ENCODE measurements at places on chromosomes 6 and 20. TPM values are rescaled to one million over a fixed set of nuclear protein-coding genes. Genes with fewer than 3 reads are reported as not detected.

The SAMD3 gene
- not detected for total RNA-seq

The JAG1 gene
- 8.8 TPM for total RNA-seq

The ZBTB24 gene
- total RNA-seq, result 17.5 TPM

The KIF13A gene
- total RNA-seq, result 13.3 TPM

GRCh38 chr6:37668251-37668650 lies 29.4 kb downstream of the MDGA1 start:
- DNase-seq, result no peak

DNA sequence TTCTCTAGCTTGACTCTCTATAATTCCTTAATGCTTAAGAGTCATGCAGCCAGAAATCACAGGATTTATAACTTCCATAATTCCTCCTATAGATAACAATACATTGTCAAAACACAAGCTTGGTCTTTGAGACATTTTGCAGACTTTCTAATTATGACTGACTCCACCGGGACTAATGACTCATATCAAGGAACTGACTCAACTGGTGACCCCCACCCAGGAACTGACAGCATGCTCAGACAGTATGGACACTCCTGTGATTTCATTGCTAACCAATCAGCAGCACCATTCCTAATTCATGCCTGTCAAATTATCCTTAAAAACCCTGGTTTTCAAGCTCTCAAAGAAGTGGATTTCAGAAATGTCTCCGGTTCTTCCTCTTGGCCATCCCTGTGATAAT lies 670.5 kb upstream of the IMPG1 start:
- no peak for DNase-seq

DNA sequence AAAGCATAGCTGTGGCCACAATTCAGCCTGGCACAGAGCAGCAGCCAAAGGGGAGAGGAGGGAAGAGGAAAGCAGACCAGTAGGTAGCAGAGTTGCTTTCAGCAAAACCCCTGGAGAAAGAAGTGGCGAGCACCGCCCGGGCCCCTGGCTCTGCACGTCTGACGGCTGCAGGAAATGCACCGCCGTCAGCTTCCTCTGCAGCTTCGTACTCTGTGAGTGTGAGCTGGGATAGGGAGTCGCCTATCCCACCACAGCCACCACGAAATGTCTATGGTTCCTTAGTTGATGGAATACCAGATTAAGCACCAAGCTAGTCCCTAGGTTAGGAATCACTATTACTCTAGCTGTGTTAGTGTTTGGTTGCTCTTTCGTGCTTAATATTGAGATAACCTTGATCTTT lies 79.9 kb upstream of the NAA20 start:
- DNase-seq, result no peak

DNA sequence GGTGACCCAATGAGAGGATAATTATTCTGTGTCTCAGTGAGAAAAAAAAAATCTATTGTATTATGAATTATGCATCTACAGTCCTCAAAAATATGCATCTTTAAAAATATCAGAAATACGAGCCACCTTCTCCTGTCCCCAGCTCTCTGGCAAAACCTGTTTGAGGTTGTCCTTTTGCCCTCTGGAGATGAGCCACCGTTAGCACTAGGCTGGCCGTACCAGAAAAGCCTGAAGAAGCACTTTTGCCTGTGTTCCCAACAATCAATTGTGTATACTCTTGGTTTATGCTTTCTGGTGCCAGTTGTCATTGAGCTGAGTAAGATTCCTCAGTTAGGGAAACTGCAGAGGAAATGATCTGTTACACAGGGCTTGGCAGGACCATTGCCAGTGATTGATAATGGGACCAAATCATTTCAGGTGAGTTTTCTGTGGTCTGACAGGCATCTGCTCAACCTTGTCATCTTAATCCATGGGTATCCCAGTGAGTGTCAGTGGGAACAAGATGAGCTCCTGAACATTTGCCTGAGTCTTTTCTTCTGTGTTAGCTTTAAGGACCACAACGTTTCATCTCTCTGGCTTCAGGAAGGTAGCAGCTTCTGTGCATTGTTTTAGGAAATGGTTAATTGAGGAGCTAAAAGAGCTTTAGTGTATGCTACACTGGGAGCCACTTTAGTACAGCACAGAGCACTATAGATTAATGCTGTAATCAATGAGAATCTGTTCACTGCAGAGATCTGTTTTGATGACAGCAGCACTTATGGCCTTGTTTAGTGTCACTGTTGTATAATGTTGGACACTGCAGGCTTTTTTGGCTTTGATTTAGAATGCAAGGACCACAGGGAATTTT lies 330.1 kb downstream of the RIMS1 start:
- no peak for DNase-seq

DNA sequence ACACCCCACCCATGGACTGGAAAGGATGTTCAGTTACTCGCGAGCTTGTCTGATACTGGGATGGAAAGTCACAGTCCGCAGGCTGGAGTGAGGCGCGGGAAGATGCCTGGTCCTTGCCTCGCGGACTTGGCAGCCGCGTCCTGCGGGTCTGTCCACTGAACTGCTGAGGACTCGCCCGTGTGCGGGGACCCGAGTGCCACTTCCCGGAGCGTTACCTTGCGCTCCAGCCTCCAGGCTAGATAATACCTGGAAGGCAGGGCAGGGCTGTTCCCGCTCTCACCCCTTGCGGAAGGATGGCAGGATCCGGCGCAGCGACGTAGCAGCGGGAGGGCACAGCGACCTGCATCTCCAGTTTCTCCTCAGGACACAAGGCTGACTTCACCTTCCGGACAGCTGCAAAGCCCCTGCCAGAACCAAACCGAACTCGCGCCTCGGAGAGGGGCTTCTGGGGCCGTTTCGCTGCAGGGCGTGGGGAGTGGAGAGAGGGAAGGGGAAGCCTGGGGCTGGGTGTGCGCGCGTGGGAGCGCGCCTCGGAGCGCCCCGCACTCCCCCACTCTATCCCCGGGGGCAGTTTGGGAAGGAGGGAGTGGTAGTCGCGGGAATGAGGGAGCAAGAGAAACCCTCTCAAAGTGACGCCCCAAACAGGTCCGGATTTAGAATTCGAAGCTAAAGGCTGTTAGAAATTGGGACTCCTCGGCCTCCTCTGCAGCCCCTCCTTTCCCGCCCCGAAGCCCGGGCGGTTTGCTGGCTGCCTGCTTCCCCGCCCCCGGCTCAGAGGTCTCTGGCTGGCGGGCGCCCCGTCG lies at the start of gene KCNQ5:
Gene KCNQ5, plus strand, starts transcription at position 774 of the 803 bp plus-strand sequence.
- DNase-seq, result no peak

DNA sequence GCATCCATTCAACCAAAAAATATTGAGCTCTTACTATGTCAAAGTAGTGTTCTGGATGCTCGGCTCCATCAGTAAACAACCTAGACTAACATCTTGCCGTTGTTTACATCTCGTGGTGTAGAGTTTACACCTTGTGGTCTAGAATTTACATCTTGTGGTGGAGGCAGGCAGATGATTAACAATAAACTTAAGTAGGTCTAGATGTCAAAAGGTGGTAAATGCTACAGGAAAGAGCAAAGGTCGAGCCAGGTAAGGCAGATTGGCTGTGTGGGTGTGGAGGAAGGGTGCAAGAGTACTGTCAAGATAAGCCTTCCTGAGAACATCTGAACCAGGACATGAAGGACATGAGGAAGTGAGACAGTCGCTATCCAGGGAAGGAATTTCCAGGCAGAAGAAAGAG lies 88.4 kb upstream of the ESR1 start:
- DNase-seq, result no peak

DNA sequence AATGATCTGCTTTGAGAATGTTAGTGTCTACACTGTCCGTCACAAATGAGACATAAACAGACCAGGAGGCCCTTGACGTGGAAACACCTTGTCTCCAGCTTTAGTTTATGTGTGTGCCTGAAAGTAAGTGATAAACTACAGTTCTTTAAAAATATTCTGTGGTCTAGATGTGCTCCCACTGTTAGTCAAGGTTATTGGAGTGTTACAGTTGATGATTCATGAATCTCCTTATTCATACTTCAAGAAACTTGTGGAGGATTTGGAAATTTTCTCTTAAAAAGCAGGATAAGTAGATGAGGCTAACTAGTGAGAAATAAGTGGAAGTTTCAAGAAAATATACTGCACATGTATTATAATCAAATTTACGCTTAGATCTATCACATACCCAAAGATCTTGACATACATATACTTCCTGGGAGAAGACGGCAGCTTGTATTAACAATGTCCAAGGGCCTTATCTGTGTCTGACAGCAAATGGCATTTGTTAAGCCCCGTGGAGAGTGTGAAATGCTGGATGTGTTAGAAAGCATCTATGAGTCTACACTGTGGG lies 90.5 kb upstream of the MBOAT1 start:
- DNase-seq, result no peak

DNA sequence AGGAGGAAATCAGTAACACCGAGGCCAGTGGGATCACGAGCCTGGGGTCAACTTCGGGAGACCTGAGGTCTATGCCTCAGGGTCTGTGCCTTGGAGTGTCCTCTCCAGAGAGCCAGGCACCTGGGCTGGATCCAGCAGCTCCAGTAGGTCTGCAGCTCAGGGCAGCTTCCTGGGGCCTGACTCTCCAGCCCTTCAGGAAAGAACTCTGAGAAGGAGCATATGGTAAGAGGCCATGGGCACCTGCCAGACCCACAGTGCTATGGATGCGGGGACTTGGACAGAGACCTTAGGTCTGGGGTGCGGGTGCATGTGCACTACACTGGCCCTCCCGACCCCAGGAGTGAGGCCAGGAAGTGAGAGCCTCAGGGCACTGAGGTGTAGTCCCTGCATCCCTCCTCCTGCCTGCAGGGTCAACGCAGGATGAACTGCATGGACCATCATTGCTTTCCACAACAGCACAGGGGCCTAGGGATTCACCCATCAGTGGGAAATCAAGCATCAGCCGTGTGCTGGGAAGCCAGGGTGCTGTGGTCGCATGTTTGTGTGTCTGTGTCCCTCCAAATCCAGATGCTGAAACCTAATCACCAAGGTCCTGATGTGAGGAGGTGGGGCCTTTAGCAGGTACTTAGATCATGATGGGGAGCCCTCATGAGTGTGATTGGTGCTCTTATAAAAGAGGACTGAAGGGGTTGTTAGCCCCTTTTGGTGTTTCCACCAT lies 210.9 kb upstream of the CST7 start:
- DNase-seq, result no peak

DNA sequence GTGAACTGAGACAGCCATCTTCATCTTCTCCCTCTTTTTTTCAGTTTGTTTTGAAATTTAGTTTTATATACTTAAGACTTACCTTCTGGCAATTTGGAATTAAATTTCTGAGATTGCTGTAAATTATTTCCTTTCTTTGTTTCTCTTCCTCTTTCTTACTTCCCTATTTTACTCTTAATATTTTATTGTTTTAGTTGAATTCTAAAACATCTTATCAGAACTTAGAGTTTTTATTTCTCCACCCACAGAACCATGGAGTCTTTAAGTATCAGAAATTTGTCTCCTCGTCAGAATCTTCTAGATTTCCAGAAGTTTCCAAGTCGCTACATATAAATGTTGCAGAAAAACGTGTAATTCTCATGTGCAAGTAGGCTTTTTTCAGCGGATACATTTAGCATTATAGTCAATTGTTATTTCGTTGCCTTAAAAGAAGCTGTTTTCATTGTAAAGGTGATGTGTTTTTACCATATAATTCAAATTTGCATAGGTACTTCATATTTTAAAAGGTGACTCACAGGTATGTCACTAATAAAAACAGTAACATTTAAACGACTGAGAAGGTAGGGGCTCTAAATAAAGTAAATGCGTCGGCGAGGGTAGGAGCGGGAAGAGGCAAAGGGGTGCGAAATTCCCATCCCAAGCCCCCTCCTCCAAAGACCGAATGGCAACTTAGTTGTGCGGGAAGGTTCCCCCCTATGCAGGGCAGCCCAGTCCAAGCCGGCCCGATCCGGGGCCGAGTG lies 866 bp upstream of the MYO6 start:
- no peak for DNase-seq

- DNase-seq, result no peak
Observed at GRCh38 chr20:44518248-44518647, 3.6 kb downstream of the SERINC3 start.

DNA sequence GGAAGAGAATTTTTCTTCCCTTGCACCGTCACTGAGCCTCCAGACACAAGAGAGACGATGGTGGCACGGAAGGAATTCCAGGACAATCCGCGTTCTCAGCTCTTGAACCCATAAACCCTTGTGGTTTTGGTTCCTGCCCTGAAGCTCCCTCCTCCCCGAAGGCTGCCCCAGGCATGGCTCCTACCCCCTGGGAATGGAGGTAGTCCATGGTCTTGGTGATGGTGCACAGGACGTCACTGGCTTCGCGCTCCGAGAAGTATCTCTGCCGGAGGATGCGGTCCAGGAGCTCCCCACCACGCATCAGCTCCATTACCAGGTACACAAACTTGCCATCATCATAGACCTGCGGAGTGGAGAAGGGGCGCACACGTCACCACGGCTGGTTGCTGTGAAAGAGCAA lies 47.5 kb upstream of the MPC1 start:
- DNase-seq, result no peak

DNA sequence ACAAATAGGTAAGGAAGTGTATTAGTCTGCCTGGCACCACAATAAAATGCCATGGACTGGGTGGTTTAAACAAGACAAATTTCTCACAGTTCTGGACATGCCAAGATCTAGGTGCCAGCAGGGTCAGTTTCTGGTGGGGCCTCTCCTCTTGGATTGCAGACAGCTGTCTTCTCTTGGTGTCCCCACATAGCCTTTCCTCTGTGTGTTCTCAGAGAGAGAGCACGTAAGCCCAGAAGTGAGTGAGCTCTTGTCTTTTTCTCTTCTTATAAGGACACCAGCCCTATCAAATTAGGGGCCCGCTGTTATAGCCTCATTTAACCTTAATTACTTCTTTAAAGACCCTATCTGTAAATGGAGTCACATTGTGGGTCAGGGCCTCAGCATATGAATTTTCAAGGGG lies 28.3 kb downstream of the SMPDL3A start:
- no peak for DNase-seq

DNA sequence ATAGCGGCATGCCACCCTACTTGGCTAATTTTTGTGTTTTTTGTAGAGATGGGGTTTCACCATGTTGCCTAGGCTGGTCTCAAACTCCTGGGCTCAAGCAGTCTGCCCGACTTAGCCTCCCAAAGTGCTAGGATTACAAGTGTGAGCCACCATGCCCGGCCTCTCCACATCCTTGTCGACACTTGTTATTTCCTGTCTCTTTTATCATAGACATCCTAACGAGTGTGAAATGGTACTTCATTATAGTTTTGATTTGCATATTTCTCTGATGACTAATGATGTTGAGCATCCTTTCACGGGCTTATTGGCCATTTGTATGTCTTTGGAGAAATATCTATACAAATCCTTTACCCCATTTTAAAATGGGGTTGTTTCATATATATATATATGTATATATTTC lies 39.0 kb upstream of the ASXL1 start:
- DNase-seq, result no peak

DNA sequence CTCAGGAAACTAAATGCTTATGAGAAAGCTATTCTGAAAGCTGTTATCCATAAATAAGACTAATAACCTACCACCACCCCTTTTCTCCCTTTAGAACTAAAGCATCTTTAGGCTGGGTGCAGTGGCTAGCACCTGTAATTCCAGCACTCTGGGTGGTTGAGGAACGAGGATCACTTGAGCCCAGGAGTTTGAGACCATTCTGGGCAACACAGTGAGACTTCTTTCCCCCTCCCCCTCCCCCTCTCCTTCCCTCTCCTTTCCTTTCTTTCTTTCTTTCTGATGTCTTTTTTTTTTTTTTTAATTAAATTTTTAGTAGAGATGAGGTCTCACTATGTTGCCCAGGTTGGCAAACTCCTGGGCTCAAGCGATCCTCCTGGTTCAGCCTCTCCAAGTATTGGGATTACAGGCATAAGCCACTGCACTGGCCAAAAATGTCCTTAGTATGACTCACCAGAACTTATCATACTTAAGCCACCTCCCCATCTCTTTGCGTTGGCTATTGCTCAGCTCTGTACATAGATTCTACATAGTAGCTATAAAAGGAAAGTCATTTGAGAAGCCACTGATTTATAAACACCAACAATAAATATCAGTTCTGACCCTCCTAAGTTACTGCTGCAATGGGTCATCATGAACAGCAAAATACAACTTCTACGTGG lies 54.8 kb upstream of the SPDEF start:
- no peak for DNase-seq

GRCh38 chr6:150152891-150153876 lies 10.3 kb downstream of the PPP1R14C start:
- no peak for DNase-seq
